ENCODE measurements at places on chromosomes 11 and 22.

- no peak for DNase-seq
These were observed 17.6 kb upstream of the CD44 start for GRCh38 chr11:35121326-35121865.

DNA sequence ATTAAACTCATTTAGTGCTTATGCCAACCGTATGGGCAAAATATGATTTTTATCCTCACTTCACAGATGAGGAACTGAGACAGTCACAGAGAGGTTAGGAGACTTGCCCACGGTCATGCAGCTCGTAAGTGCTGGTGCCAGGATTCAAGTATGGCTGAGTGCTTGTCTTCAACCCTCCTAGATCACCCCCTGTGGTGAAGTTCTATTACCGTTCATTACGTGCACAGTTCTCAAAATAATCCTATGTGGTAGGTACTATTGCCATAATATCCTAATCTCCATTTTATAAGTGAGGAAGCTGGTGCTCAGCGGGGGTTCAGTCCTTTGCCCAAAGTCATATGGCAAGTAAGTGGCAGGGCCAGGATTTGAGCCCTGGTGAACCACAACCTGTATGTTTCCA is 1.5 kb downstream of the MIEF1 start:
- no peak for DNase-seq

DNA sequence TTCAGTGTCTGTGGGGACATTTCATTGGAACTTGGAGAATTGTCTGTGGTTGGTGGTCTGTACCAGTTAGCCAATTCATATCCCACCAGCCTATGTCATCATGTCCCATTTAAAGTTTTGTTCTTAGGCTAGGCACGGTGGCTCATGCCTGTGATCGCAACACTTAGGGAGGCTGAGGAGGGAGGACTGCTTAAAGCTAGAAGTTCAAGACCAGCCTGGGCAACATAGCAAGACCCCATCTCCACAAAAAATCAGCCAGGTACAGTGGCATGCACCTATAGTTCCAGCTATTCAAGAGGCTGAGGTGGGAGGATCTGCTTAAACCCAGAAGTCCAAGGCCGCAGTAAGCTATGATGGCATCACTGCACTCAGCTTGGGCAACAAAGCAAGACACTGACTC is 55.6 kb upstream of the CCND1 start:
- DNase-seq = no peak

- DNase-seq = no peak
These were observed 834.6 kb downstream of the JRKL start for GRCh38 chr11:97224396-97224795.

GRCh38 chr22:50699001-50699755 is 26.6 kb downstream of the SHANK3 start:
- DNase-seq = no peak

- DNase-seq = no peak
These were observed 118.1 kb downstream of the HIPK3 start for GRCh38 chr11:33375236-33375635.

GRCh38 chr22:36768141-36768540 is 7.8 kb downstream of the IFT27 start:
- no peak for DNase-seq

GRCh38 chr11:96146765-96147164 is 196.2 kb downstream of the MAML2 start:
- DNase-seq = no peak

- DNase-seq = no peak
These were observed 583.9 kb upstream of the LRRC4C start for GRCh38 chr11:42043312-42043711.

GRCh38 chr11:10930972-10931760 is 73.3 kb upstream of the ZBED5 start:
- peak; percentile 65 for DNase-seq

GRCh38 chr11:11659567-11660362 is 38.0 kb upstream of the GALNT18 start:
- DNase-seq = no peak

GRCh38 chr11:116721988-116722387 is 50.8 kb downstream of the BUD13 start:
- DNase-seq = no peak

- DNase-seq = peak; percentile 94
These were observed 39.6 kb downstream of the NUMA1 start for GRCh38 chr11:72040491-72041363.

GRCh38 chr22:30564045-30564760 is 10.3 kb downstream of the GAL3ST1 start:
- DNase-seq = no peak

DNA sequence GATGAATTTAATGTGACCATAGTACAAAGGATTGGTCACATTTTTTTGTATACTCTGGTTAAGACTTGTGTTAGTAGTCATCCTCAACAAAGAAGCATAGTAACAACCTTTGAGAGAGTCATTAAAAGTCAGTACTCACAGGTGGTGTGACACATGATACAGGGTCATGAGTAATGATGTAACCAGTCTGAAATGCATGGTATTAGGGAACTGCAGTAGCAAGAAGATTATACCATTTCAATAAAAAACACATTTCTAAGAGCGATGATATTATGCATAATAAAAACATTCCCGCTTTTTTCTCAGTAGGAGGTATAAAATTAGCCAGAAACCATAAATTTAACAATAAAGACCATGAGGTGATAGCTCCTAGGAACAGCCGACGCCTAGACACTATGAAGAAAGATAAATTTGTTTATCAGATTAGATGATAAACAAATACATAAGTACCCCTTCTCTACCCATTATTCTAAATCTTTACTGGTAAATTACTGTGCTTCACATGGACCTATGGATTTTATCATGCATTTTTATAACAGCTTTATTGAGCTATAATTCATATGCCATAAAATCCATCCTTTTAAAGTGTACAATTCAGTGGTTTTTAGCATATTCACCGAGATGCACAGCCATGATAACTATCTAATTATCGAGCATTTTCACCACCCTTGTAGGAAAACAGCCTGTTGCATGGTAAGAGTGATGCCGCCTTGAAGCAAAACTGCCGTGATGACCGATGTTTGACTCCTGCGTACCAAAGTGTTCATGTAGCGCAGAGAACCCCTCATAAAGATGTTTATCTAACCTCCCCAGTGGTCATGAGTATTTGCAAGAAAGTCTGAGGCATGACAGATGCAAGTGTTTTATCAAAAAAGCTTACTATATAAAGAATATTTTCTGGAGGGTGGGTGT is 41.8 kb downstream of the TMPRSS5 start:
- DNase-seq = peak; percentile 23

DNA sequence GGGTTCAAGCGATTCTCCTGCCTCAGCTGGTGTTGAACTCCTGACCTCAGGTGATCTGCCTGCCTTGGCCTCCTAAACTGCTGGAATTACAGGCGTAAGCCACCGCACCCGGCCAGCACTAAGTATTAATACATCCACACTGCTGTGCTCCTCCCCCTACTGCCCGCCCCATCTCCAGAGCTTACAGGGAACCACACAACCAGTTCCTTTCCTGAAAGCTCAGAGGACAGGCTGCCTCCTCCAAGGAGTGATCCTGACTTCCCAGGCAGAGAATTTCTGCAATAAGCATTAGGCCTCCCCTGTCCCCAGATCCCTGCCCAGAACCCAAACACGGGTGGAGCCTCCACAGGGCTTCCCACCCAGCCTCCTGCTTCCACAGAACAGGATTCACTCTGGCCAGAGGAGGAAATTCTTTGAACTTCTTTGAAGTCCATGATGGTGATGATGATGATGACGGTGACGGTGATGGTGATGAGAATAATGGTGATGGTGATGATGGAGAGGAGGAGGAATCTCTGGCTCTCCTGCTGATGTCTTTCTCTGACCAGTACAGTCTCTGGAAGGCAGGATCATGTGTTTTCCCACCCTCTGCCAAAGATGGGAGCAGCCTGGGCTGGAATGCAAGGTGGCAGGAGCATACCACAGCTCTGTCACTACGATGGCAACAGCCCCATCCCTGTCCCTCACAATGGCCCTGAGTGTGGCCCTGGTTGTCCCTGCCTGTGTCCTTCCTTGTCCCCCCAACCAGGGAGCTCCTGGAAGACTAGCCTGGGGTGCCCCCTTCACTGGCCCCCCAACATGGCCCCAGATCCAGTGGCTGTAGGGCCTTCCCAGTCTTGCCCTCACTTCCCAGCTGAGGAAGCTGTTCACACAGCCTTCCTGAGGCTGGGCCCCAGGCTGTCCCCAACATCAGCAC is 33.5 kb upstream of the CSNK1E start:
- DNase-seq = no peak

DNA sequence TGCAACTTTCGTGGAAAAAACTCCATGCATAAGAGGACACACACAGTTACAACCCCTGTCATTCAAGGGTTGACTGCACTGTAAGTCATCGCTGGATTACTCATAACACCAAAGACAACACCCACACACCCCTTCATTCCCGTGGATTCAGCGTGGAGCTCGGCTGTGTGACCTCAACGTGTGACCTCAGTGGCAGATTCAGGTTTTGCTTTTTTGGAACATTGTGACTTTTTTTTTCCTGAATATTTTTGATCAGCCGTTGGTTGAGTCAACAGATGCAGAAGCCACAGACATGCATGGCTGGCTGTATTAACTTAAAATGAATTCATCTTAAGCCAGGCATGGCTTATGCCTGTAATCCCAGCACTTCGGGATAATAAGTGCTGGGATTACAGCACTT is 19.7 kb upstream of the MUC5AC start:
- DNase-seq = no peak
